ENCODE measurements at places on chromosomes 1 and 21.

GRCh38 chr1:208235356-208235981 is 8.7 kb downstream of the PLXNA2 start:
- H3K4me3 ChIP-seq = no peak overlapping the region
- DNase-seq = no peak
- peaks cover 19% of the 10 kb centered on the region for H3K4me1 ChIP-seq
- no peak overlapping the region for H3K27ac ChIP-seq
- H3K27me3 ChIP-seq = peaks cover 72% of the 10 kb centered on the region

DNA sequence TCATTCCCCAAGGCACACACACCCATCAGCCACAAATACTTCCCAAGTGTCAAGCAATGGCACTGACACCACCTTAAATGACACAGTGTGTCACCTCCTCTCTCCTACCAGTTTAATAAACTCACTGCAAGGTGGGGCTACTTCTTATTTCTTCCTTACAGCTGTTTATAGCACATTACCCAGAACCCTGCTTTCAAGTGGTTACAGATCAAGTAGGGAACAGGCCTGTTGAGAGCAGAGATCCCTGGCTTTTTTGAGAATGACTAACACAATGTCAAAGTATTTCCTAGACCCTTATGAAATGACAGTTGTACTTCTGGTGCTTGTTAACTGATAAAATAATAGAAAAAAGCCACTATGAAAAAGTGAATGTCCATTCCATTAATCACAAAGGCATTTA is 19.8 kb downstream of the ZBTB17 start:
- no peak overlapping the region for H3K4me3 ChIP-seq
- H3K27me3 ChIP-seq = no peaks in the 10 kb centered on the region
- no peak for DNase-seq
- peaks cover 62% of the 10 kb centered on the region for H3K4me1 ChIP-seq

- H3K27me3 ChIP-seq = no peaks in the 10 kb centered on the region
- H3K36me3 ChIP-seq = peaks cover 17% of the 10 kb centered on the region
- no peak overlapping the region for H3K4me3 ChIP-seq
- H3K4me1 ChIP-seq = peaks cover 4% of the 10 kb centered on the region
Measured at GRCh38 chr1:66381621-66382275, 152.2 kb upstream of the SGIP1 start.

DNA sequence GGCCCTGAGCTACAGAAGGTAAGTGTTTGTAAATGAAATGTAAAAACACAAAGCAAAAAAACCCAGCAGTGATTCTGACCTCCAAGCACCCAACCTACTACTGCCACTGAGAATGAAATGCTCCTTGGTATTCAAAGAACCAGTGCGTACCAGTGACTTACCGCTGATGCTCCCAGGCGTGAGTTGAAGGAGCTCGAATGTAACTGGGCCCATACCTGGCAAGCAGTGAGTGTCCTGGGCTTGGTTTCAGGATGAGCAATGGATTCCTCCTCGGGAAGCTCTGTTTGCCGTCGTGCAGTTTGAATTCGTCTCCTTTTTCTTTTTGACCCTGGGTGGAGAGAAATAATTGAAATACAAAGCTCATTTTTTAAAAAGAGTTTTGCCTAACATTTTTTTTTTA is 121.9 kb downstream of the ATG4C start:
- no peaks in the 10 kb centered on the region for H3K36me3 ChIP-seq
- H3K4me3 ChIP-seq = no peak overlapping the region
- H3K27me3 ChIP-seq = peaks cover 5% of the 10 kb centered on the region

DNA sequence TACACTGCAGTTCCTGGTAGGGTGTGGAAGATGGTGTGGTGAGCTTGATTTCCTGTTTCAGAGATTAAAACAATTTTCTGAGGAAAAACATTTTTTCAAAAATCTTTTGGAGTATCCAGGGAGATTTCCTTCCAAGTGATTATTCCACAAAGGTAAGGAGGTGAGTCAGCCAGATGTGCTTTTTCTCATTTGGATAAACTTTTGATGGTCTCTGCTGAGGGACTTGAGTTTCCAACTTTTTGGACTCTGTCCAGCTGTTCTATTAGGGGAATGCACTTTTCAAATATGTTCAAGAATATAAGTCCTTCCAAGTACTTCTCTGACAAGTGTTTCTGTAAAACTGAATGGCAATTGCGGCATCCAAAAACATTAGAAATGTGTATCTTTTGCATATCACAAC is 628.8 kb upstream of the ADAMTS5 start:
- H3K36me3 ChIP-seq = no peaks in the 10 kb centered on the region
- no peak for DNase-seq
- H3K4me1 ChIP-seq = no peaks in the 10 kb centered on the region
- H3K27me3 ChIP-seq = no peaks in the 10 kb centered on the region

GRCh38 chr21:15283789-15284188 is 219.0 kb upstream of the NRIP1 start:
- no peaks in the 10 kb centered on the region for H3K4me1 ChIP-seq
- DNase-seq = no peak
- no peak overlapping the region for H3K4me3 ChIP-seq
- no peak overlapping the region for H3K27ac ChIP-seq
- no peaks in the 10 kb centered on the region for H3K36me3 ChIP-seq

DNA sequence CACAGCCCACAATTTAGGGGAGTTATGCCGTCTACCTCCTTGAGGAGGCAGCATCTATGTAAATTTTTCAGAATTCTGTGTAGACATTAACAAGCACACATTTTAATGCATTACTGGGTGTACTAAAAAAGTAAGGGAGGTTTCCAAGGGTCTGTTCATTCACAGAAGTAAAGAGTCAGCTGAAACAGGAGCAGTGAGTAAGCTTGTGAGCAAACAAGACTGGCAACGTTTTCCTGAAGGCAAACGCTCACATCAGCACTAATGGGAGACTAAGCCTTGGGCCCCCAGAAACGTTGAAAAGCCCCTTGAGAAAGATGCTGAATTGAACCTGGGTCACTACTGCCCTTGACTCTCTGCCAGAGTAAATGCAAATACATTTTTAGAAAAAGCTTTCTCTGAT is 25.7 kb downstream of the RPRD2 start:
- DNase-seq = no peak
- no peak overlapping the region for H3K27ac ChIP-seq
- no peak overlapping the region for H3K4me3 ChIP-seq

DNA sequence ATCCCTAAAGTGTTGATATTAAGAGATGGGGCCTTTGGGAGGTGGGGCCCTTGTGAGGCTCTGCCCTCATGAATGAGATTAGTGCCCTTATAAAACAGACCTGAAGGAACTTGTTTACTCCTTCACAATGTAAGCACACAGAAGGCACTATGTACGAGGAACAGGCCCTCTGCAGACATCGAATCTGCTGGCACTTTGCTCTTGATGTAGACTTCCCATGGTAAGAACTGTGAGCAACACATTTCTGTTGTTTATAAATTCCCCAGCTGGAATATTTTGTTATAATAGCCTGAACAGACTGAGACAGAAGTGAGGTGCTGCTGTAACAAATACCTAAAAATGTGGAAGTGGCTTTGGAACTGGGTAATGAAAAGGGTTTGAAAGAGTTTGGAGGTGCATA is 193.2 kb downstream of the TGFB2 start:
- H3K4me3 ChIP-seq = no peak overlapping the region
- no peaks in the 10 kb centered on the region for H3K36me3 ChIP-seq
- no peak for DNase-seq
- no peak overlapping the region for H3K27ac ChIP-seq
- H3K27me3 ChIP-seq = no peaks in the 10 kb centered on the region
